A549 treated with CORT108297 at 1 μM for 4 hours (cell line): ENCODE measurements at places on chromosomes 4 and X. TPM values are rescaled to one million over a fixed set of nuclear protein-coding genes. Genes with fewer than 3 reads are reported as not detected.

The GPR119 gene
- not detected in 5 replicates for total RNA-seq

The PAGE1 gene
- 0.25 to 0.31 TPM in 2 of 5 replicates, not detected in the others for total RNA-seq

The ADH1A gene
- total RNA-seq: not detected in 5 replicates

The FAM53A gene
- total RNA-seq: 0.50 to 1.4 TPM (median 0.77 TPM) in 5 replicates

The EXOC1L gene
- not detected in 5 replicates for total RNA-seq

The LUZP4 gene
- not detected in 5 replicates for total RNA-seq

The SGMS2 gene
- 16.7 to 23.9 TPM (median 20.7 TPM) in 5 replicates for total RNA-seq

The FRMD7 gene
- not detected in 5 replicates for total RNA-seq

The HS6ST2 gene
- total RNA-seq: 0.02 to 0.06 TPM (median 0.03 TPM) in 5 replicates

The TLR1 gene
- total RNA-seq: 0.35 to 0.74 TPM (median 0.41 TPM) in 5 replicates

The MID2 gene
- 5.5 to 8.6 TPM (median 7.3 TPM) in 5 replicates for total RNA-seq

The DCAF12L2 gene
- total RNA-seq: 0.05 to 0.12 TPM (median 0.10 TPM) in 5 replicates

The NPY1R gene
- 0.07 to 0.17 TPM (median 0.09 TPM) in 5 replicates for total RNA-seq

The IL2 gene
- not detected in 5 replicates for total RNA-seq

The NHS gene
- total RNA-seq: 3.4 to 5.6 TPM (median 4.5 TPM) in 5 replicates

The C4orf51 gene
- total RNA-seq: not detected in 5 replicates

The ASMT gene
- total RNA-seq: 0.12 to 0.44 TPM (median 0.32 TPM) in 4 of 5 replicates, not detected in the other

The SLC6A14 gene
- total RNA-seq: not detected in 5 replicates

The TLR7 gene
- total RNA-seq: not detected in 5 replicates

The FAM184B gene
- total RNA-seq: 0.01 to 0.06 TPM (median 0.05 TPM) in 5 replicates

The TBX22 gene
- not detected in 5 replicates for total RNA-seq

The CD38 gene
- total RNA-seq: 8.6 to 13.7 TPM (median 10.1 TPM) in 5 replicates

The CXorf38 gene
- total RNA-seq: 8.4 to 11.1 TPM (median 10.3 TPM) in 5 replicates

The GYG2 gene
- 3.0 to 5.0 TPM (median 4.5 TPM) in 5 replicates for total RNA-seq

The ZGRF1 gene
- total RNA-seq: 2.7 to 3.9 TPM (median 3.1 TPM) in 5 replicates

The NLGN3 gene
- 0.95 to 1.2 TPM (median 1.1 TPM) in 5 replicates for total RNA-seq

The NAP1L3 gene
- total RNA-seq: 0.25 to 0.42 TPM (median 0.29 TPM) in 5 replicates

The TMEM31 gene
- not detected in 5 replicates for total RNA-seq

The LCORL gene
- total RNA-seq: 3.8 to 5.4 TPM (median 4.6 TPM) in 5 replicates

The GABRQ gene
- total RNA-seq: 0.17 to 0.23 TPM (median 0.21 TPM) in 5 replicates

The SRPX2 gene
- 2.3 to 2.9 TPM (median 2.4 TPM) in 5 replicates for total RNA-seq

The ZNF157 gene
- total RNA-seq: 0.05 TPM in 1 of 5 replicates, not detected in the others

The TASL gene
- total RNA-seq: not detected in 5 replicates

The EREG gene
- total RNA-seq: 26.8 to 48.1 TPM (median 38.4 TPM) in 5 replicates

The ATP7A gene
- 2.5 to 3.4 TPM (median 3.1 TPM) in 5 replicates for total RNA-seq

The PFKFB1 gene
- 0.06 to 0.14 TPM (median 0.10 TPM) in 5 replicates for total RNA-seq

The USP17L20 gene
- not detected in 5 replicates for total RNA-seq

The DUSP21 gene
- not detected in 5 replicates for total RNA-seq

The MAB21L2 gene
- not detected in 5 replicates for total RNA-seq

The DOCK11 gene
- total RNA-seq: 5.8 to 8.2 TPM (median 6.5 TPM) in 5 replicates

The HSFX1 gene
- total RNA-seq: 0.22 to 0.49 TPM (median 0.36 TPM) in 5 replicates

The PPP2R2C gene
- 32.1 to 41.3 TPM (median 38.7 TPM) in 5 replicates for total RNA-seq

The CT45A1 gene
- not detected in 5 replicates for total RNA-seq

The EFHC2 gene
- total RNA-seq: 0.17 to 0.29 TPM (median 0.21 TPM) in 5 replicates

The TLL1 gene
- 0.09 to 0.30 TPM (median 0.15 TPM) in 5 replicates for total RNA-seq

The FRMPD4 gene
- 0.02 to 0.07 TPM (median 0.03 TPM) in 5 replicates for total RNA-seq

The AKAP17A gene
- total RNA-seq: 25.4 to 39.3 TPM (median 36.1 TPM) in 5 replicates

The HSFX4 gene
- not detected in 5 replicates for total RNA-seq

The SSX2B gene
- not detected in 5 replicates for total RNA-seq

The OTUD6A gene
- not detected in 5 replicates for total RNA-seq

The SPIN2A gene
- 0.12 to 0.21 TPM (median 0.13 TPM) in 5 replicates for total RNA-seq

The ENAM gene
- total RNA-seq: not detected in 5 replicates

The GYPE gene
- total RNA-seq: not detected in 5 replicates
